Stimulated activated CD4-positive, alpha-beta T cell treated with anti-CD3 and anti-CD28 coated beads, Interleukin-1b, Interleukin-23, amount 100 ng/mL, for 24 hours (primary cell): ENCODE measurements at places on chromosomes 4 and X.

DNA sequence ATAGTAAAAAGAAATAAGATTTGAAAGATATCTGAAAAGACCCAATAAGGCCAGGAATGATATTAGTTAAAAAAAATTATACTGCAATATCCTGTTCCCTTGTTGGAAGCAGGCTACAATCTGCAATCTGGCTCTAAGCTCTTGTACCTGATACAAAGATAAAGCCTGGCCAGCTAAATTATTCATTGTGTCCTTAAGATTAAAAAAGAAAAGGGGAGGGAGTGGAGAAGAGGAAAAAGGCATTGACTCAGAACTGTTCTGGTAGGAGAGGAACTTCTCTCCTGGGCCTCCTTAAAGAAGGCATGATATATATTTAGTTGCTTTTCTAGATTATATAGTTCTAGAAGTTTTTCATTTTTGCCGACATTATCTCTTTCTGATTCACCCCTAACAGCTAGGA is 46.7 kb downstream of the IRF2 start:
- DNase-seq: no peak

- DNase-seq: no peak
Observed at GRCh38 chrX:101195442-101196173, 24.0 kb upstream of the DRP2 start.

DNA sequence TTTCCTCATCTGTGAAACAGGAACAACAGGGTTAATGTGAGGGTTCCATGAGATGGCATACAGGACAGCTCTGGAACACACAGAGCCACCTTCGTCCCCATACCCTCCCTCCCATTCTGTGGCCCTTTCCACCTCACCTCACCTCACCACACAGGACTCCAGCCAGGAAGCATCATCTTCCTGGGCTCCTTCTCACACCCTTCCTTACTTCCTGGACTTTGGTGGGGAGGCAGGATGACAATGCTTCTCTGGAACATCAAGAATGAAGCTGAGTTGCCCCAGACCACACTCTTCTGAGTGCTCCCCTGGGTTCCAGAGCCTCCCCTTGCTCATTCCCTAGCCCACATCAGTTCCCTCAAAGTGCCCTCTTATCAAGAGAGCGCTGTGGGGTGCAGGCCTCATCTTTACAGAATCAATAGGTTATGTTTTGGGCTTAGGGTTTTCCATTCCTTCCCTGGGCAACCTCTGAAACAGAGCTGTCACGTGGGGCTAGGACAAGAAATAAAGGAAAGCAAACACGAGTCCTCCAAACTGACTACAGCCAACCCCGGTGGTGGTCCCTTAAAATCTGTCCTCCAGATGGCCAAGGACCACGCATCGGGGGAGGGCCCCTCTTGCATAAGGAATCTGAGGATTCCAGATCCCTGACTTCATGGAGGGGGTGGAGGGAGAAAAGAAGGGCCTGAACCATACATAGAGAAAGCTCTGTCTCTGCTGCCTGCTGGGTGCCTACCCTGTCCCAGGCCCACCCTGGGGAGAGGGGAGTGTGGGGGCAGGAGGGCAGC is 74.4 kb upstream of the ATP6AP2 start:
- no peak for DNase-seq

DNA sequence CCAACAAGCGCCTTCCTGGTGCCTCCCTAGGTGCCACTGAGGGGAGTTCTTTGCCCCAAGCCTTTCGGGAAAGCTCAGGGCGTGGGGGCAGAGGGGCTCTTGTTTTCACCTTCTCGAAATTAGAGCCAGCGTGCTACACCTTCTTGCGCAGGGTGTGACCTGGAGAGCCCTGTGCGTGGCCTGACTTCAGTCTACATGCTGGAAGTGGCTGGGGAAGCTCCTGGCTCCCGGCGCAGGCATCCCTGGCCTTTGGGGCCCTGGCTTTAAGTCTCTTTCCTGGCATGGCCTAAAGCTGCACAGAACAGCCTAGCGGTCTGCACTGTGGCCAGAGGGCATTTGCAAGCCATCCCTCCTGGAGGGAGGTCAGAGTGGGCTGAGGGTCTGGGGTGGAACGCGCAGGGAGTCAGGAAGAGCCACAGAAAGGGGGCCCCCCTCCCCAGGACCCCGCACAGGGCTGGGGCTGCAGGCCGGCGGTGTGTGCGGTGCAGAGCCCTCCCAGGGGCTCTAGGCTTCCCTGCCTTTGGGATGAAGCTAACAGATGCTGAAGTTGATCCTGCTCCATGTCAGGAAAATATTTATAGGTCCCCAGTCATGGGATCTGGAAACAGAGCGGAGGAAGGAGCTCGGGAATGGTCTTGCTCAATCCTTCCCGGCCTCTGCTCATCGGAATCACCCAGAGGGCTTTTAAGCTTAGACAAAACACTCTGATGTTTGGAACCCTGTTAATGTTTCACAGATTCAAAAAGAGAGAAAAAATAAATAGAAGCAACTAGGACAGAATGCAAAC is 781 bp upstream of the SPON2 start:
- no peak for DNase-seq

- no peak for DNase-seq
Observed at GRCh38 chrX:43018031-43018430, 240.1 kb upstream of the PPP1R2C start.

GRCh38 chr4:10727140-10727880 is 42.7 kb upstream of the CLNK start:
- DNase-seq: no peak

- no peak for DNase-seq
Observed at GRCh38 chr4:186806679-186807421, 83.2 kb upstream of the FAT1 start.
